ENCODE measurements at places on chromosomes 7 and 10. TPM values are rescaled to one million over a fixed set of nuclear protein-coding genes. Genes with fewer than 3 reads are reported as not detected.

DNA sequence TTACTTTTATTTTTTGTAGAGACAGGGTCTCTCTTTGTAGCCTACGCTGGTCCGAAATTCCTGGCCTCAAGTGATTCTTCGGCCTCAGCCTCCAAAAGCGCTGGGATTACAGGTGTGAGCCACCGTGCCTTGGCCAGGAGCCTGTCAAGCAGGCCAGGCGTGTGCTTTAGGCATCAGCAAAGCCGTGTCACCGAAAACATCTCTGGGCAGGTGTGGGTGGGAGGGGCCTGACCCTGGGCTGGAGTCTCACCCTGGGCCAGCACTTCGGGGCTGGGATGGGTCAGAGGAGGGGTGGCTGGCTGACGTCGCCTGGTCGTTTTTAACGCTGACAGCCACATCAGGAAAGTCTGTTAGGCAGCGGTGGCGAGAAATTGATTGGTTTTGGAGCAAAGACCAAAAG lies 80.9 kb downstream of the UNCX start:
- no peak for DNase-seq

- no peak for DNase-seq
Observed at GRCh38 chr7:12235970-12236369, 24.9 kb downstream of the TMEM106B start.

DNA sequence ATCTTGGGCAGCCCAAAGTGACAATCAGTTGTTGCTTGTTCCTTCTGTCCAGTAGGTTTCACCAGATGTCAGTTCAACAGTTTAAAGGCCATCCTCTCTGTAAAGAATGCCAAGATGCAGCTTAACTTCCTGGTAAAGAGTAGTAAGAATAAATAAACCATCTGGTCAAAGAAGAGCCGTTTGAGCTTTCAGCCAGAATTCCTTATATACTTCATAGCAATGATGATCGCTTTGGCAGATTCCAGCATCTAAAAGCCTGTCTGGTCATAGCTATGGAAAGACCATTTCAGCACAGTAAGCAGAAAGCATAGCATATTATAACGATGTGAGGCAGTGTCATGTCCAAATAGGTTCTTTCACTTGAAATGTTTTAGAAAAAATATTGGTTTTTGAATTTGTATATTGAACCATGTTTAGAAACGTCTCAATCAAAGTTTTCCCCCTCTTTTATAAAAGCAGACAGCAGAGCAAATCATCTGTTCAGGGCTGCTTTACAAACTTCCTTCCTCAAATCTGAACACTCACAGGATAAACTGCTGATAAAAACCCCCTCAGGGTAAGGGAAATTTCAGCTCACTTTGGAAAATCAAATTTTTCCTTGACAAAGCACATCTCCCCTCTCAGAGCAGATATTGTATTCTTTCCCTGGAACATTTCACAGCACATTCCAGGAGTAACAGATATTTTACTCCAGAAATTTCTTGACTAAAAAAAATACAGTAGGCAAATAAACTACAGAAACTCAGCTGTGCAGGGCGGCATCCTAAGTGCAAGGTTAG lies 184.1 kb downstream of the NOC3L start:
- DNase-seq: no peak

DNA sequence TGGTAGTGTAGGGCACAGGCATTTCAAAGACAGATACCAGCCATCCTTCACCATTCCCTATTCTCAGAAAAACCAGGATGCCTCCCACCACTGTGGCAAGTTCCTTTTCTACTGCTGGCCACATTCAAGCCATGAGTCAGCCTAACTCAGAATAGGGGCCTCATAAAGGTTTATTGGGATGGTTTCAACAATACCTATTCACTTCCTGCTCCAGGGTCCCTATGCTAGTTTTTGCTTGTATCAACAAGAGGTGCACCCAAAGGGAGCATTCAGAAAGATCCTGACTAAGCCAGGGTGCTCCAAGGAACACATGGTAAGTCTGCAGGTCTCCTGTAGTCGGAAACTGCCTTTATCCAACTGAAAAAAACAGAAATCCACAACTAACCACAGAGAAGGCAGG lies 76.9 kb upstream of the EGR2 start:
- no peak for DNase-seq

DNA sequence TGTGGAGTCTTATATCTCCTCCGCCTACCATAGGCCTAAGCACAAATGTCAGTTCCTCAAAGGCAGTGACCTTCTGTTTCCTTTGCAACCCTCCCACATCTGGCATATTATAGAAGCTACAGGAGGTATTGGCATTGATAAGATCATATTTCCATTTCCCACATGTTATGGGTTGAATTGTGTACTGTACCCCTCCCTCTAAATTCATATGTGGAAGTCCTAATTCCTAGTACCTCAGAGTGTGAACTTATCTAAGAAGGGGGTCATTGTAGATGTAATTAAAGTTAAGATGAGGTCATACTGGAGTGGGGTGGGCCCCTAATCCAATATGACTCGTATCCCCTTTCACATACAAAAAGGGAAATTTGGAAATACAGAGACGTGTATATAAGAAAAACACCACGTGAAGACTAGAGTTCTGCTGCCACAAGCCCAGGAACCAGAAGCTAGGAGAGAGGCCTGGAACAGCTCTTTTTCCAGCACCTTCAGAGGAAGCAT lies 6.1 kb upstream of the LAMB4 start:
- no peak for DNase-seq

AKR1C2 gene
- 1,010 TPM for total RNA-seq

ADRA2A gene
- 0.53 TPM for total RNA-seq

AS3MT gene
- 7.5 TPM for total RNA-seq

CFAP46 gene
- 0.08 TPM for total RNA-seq

- peak; percentile 74 for DNase-seq
Observed at GRCh38 chr10:44963772-44964633, 4.4 kb downstream of the RASSF4 start.

DNA sequence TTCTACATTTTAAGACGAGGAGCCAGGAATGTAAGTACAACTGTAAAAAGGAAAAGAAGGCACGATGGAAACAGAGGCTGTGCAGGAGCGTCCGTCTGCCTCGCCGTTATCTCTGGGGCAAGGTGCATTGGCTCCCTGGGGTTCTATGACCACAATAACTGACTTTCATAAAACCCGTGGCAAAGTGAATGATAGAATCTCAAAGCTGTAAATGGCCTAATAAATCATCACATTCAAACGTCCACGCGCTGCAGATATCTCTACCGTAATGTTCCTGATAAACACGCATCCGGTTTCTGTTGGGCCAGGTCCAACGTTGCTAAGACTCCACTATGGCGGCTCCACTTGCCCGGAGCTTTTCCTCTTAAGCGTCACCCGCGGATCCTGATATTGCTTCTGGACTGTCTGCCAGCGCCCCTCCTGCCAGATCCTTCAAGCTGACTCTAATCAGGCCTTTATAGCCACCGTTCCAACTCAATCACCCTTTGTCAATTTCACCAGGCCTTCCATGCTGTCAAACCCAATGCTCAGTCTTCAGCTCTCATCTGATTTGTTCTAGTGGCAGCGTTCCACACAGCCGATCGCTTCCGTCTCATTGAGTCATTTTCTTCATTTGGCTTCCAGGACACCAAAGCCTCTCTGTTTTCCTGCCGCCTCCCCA lies 265.6 kb upstream of the FOXK1 start:
- no peak for DNase-seq

MKX gene
- 0.30 TPM for total RNA-seq

CALCR gene
- total RNA-seq: not detected

EBLN1 gene
- not detected for total RNA-seq

DNA sequence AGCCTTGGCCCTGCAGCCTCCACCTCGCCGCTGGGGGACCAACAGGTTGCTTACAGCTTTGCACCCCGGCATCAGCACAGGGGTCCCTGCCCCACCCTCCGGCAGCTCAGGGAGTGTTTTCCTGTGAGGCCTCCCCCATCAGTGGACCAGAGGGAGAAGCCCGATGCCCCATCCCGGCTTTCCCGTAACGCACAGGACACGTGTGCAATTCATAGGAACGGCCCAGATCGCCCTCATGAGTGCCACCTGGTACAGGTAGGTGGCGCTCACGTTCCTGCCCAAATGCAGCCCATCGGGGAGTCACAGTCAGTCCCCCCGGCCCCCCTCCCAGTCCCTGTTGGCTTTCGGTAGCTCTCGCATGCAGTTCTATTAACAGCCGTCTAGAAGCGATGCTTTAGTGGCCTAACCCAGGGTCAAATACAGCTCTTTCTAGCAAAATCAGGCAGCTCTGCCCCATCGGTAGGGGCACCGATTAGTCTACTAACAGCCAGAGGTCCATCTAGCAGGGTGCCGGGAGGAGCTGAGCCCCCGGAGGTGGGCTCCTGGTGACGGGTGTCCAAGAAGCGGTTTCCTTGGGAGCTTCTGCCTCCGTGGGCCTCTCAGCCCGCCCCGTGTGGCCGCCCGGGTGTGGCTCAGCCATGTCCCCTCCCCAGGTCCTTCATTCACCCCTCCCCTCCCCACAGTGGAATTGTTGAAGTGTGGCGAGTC lies 48.4 kb upstream of the GTF2IRD1 start:
- DNase-seq: no peak

ERVW-1 gene
- not detected for total RNA-seq

FANK1 gene
- total RNA-seq: not detected

SPOCK2 gene
- total RNA-seq: 1.6 TPM

SVOPL gene
- not detected for total RNA-seq

- DNase-seq: no peak
Observed at GRCh38 chr7:128217030-128217805, 23.9 kb upstream of the LEP start.

- DNase-seq: no peak
Observed at GRCh38 chr10:17652585-17652984, 8.6 kb downstream of the STAM start.

SPAM1 gene
- total RNA-seq: not detected

- DNase-seq: no peak
Observed at GRCh38 chr10:15182540-15183207, 14.2 kb upstream of the NMT2 start.

- no peak for DNase-seq
Observed at GRCh38 chr10:96496281-96496925, 17.3 kb downstream of the TLL2 start.

DNA sequence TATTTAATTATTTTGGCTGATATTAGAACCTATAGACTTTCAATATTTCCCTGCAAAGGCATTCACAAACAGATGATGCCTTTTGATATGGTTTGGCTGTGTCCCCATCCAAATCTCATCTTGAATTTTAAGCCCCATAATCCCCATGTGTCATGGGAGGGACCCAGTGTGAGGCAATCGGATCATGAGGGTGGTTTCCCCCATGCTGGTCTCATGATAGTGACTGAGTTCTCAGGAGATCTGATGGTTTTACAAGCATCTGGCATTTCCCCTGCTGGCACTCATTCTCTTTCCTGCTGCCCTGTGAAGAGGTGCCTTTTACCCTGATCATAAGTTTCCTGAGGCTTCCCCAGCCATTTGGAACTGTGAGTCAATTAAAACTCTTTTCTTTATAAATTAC lies 9.3 kb upstream of the PNLIPRP3 start:
- DNase-seq: no peak

DNA sequence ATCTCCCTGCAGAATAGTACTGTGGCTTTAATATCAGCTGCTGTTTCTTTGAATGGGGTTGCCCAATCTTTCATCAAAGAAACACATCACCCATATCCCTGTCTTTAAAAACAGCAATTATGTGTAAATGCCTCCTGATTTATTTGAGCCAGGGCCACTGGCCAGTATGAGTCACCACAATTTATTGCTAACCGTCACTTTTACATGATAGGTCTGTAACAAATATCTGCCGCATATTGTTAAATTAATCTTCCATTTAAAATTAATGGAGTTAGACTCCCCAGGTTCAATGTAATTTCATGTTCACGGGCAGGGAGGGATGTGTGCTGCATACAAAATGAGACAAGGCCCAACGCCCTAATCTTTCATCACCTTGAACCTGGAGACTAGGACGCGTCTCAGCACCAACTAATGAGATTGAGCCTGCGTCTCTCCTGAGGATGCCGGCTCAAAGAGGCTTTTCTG lies 673.4 kb downstream of the AUTS2 start:
- DNase-seq: no peak

DNA sequence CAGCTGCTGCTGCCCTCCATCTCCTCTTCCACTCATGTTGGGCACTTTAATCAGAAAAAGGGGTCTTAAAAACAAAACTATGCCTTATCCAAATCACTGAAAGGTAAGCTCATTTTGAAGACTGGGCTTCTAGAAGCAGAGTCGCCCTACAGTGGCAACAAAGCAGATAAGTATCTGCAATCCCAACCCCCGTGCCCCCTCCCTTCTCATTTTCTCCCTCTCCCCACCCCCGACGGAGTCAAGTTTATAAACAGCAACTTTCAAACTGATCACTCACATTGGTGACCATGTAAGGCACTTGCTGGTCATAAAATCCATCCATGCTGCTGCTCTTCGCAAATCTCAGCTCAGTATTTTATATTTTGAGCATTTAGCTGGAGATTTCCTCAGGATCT lies 738 bp downstream of the ETV1 start:
- DNase-seq: no peak

DPP6 gene
- total RNA-seq: not detected

CFAP58 gene
- 0.15 TPM for total RNA-seq

GRCh38 chr10:22042557-22043326 lies 39.2 kb upstream of the DNAJC1 start:
- no peak for DNase-seq

GRCh38 chr10:92291921-92292845 lies 1.2 kb downstream of the MARCHF5 start:
- DNase-seq: peak; percentile 63

CARD11 gene
- 0.63 TPM for total RNA-seq

DNA sequence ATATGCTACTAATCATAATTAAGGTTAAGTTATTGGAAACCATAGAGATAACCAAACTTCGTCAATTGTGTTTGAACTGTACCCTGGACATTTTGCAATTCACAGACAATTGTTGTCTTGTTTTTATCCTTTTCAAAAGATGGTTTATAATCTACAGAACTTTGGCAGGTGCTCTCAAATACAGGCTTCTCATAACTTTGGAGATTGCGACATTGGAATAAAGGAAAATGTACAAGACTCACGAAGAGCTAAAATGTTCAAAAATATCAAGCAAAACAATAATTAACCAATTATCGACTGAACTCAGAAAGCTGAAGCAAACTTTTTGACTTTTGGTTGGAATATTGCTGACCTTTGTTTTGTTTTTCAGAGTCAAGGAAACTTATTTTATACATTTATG lies 88.4 kb upstream of the GPR22 start:
- DNase-seq: no peak

DNA sequence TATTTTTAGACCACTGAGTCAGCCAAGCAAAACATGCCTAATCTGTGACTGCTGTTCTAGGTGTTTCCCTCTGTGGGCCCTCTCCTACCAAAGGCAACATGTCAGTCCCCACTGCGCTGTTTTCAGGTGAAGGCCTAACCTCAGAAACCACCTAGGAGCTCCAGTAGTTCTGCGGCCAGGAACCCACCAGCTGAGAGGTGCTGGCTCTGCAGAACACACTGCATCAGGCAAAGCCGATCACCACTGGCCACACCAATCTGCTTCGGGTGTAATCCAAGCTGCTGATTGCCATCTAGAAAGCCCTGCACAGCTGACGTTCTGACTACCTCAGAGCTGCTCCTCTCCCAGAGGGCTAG lies 14.9 kb downstream of the CAMK2G start:
- DNase-seq: no peak

DNA sequence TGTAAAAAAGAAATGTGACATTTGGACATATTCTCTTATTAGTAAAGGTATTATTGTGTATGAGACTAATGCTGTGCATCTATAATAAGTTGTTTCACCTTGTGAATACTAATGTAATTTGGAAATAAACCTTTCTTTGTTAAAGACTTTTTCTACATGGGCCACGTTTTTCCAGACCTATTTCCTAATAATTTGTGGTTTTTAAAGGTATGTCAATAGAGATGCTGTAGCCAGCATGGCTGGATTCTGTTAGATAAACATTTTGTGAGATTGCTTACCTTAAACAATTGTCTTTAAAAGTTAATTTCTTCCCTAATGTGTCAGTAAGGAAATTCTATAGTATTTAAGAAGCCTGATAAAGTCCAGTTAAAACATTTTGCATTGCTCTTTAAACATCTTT lies 56.0 kb downstream of the KAT6B start:
- no peak for DNase-seq
